ENCODE measurements at places on chromosomes 3 and 15. TPM values are rescaled to one million over a fixed set of nuclear protein-coding genes. Genes with fewer than 3 reads are reported as not detected.

Gene SYNPR
- not detected for total RNA-seq

DNA sequence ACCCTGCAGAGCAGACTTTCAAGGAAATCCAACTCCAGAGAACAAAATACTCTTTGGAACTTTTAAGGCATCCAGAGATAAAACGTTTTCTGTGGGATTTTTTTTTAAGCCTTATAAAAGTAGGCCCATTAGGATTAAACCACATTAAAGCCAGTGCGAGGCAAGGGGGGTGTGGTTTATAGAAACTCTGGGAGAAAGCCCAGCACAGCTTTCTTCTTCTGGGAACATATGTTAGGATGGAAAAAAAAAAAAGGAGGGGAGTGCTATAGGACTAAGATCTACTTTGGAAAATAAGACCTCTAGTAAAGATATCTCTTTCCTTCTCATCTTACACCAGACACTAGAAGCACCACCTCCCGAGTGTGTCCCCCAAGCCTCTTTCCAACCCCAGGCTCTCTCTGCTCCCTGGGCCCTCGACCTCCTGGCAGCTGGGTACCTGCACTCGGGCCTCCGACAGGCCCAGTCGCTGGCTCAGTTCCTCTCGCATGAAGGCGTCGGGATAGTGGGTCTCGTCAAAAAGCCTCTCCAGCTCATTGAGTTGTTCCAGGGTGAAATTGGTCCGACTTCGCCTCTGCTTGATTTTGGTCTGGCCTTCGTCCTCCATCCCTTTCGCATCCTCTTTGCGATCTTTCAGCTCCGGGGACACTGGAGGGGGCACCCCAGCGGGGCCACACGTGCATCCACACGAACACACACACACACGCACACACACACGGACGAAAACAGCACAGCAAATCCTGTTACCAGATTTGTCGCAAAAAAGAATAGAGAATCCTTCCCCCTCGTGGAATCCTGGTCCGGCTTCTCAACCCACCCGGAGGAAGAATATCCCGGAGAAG, 3.8 kb downstream of the SHOX2 start:
- DNase-seq = no peak

DNA sequence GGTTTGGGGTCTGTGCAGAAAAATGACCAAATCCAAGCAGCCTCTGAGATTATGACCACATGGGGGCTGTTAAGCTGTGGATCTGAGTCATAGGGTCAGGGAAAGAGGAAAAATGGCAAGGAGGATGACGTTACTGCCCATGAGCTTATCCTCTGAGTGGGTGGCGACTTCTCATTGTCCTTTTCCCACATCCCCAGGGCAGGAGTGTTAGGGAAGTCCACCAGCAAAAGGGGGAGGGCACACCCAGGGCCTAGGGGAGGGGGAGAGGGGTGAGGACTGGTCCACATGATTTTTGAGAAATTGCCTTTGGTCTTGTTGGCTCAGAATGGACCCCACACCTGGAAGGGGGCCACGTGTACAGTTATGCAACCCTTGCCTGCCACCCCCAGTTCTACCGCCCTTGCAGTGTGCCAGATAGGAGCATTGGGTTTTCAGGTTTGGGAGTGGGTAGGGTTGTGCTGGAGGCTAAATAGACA, 2.6 kb downstream of the CD276 start:
- no peak for DNase-seq

Gene FES
- total RNA-seq = 14.2 TPM

GRCh38 chr3:179091113-179091512, 19.5 kb upstream of the ZMAT3 start:
- no peak for DNase-seq

DNA sequence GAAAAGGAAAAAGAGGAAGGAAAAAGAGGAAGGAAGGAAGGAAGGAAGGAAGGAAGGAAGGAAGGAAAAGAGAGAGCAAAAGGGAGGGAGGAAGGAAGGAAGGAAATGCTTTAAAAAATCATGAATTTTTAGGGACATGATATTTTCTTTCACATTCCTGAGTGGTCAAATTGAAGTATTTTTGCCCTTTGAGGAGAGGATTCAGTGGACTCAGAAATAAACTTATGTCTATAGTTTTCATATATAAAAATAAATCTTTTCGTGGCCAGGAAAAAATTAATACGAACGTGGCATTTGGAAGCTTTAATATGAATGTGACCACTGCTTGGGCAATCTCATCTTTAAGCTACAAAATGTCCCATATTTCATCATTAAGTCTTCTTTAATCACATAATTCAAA, 183.0 kb upstream of the TMCO5A start:
- DNase-seq = no peak

GRCh38 chr3:40754994-40755393, 230.2 kb downstream of the ZNF621 start:
- no peak for DNase-seq

GRCh38 chr3:53168175-53168923, 7.3 kb downstream of the PRKCD start:
- DNase-seq = no peak

Gene MINAR1
- 0.05 TPM for total RNA-seq

- no peak for DNase-seq
Measured at GRCh38 chr3:94336046-94336753, 273.3 kb downstream of the NSUN3 start.

GRCh38 chr3:135944831-135945230, 20.7 kb upstream of the PPP2R3A start:
- no peak for DNase-seq

Gene ACAN
- total RNA-seq = 0.26 TPM

DNA sequence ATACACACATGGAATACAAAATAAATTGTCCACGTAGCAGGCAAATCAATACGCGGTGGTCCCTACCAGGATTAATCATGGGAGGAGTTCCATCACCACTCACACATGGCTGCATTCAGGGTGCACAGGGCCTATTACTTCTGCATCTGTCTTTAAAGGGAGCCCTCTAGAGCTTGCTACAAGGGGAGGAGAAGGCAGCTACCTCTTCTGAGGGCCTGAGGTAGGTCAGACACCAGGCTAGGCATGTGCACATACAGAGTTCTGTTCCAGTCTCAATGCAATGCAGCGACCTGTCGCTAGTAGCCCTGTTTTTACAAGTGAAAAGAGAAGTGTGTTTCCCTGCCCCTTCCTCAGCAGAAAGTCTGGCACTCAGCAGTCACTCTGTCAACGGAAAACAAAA, 102.7 kb downstream of the ROBO2 start:
- no peak for DNase-seq

GRCh38 chr15:101477851-101478362, 11.6 kb downstream of the PCSK6 start:
- no peak for DNase-seq

Gene MIX23
- total RNA-seq = 23.8 TPM

DNA sequence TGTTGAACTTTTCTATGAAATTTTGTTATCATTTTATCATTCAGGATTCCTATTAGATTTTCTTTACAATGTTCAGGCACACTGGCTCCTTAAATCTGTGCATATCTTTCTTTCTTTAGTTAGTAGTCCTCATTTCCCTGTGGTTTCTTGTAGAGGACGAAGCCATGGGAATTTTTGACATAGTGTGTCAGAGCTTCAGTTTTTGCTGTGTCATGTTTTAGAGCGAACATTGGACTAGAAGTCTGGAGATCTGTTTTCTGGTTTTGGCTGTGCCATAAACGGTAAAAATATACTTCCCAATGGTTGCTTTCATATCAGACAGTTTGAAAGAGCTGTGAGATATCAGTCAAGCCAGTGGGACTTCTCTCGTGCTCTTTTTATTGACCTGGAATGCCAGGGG, 105.2 kb downstream of the CHCHD4 start:
- no peak for DNase-seq

GRCh38 chr3:74469151-74469550, 145.3 kb downstream of the CNTN3 start:
- DNase-seq = no peak

DNA sequence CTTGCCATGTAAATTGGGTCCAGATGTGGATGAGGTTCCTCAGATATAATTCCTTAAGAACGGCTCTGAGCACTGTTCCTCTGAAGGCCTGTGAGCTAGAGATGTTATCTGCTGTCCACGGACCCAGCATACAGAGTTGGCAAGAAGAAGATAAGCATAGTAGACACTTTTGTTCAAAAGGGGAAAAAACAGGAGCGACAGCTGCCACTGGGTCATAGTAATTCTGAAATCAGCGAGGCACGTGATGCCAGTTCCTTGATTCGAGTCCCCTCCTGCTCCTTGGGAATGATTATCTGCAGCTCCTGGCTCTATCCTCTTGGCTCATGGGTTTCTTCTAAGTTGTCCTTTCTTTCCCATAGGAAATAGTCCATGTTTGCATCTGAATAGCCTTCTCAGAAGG, 2.5 kb upstream of the RAB7A start:
- DNase-seq = no peak

Gene FBXL22
- total RNA-seq = 35.2 TPM

Gene TMEM202
- not detected for total RNA-seq

Gene STAC
- 1.3 TPM for total RNA-seq

All from heart right ventricle (tissue), 16 donors.